ENCODE measurements at places on chromosomes 7 and 10.

DNA sequence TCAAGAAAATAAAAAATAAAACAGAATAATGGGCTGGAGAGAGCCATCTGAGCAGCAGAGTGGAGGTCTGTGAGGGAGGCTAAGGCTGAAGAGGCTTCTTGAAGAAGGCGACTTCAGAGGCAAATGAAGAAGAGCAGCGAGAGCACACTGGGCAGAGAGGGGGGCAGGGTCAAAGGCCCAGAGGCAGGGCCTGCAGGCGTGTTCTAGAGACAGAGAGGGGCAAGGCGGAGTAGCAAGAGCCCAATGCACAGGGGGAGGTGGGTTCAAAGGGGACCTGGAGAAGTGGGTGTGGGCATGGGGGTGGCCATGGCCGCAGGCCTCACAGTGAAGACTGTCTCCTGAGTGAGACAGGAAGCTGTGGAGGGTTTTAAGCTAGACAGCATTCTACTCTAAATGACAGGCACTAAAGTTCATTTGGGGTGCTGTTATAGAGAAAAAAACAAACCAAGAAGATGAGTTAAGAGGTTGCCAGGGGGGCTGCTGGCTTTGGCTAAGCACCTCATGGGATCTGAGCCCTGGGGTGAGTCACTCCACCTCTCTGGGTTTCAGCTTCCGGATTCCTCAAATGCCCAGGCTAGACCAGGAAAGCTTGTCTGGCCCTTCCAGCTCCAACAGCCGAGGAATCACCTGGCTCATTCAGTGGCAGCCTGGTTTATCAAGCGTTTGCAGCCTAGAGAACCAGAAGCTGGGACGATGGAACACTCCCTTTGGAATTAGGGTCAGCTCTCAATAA is 81.7 kb downstream of the DLG5 start:
- peak; percentile 34 for DNase-seq

GRCh38 chr7:19762631-19763030 is 10.8 kb downstream of the TMEM196 start:
- no peak for DNase-seq

- DNase-seq: no peak
Observed at GRCh38 chr10:43229208-43230061, 37.4 kb downstream of the RASGEF1A start.

DNA sequence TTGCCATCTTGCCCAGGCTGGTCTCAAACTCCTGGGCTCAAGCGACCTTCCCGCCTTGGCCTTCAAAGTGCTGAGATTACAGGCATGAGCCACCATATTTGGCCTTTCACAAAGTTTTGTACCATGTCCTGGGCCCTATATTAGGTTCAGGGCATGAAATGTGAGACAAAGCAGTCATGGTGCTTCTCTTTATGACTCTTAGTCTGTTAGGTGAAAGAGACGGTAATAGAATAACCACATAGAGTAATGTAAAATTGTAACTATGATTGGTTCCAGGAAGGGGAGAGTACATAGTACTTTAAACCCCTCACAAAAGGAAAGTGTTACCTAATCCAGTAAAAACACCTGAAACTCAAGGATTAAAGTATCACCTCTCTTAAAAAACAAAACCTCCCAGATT is 144.7 kb downstream of the SPAG6 start:
- no peak for DNase-seq

GRCh38 chr7:7895754-7896153 is 72.8 kb upstream of the GLCCI1 start:
- DNase-seq: no peak

DNA sequence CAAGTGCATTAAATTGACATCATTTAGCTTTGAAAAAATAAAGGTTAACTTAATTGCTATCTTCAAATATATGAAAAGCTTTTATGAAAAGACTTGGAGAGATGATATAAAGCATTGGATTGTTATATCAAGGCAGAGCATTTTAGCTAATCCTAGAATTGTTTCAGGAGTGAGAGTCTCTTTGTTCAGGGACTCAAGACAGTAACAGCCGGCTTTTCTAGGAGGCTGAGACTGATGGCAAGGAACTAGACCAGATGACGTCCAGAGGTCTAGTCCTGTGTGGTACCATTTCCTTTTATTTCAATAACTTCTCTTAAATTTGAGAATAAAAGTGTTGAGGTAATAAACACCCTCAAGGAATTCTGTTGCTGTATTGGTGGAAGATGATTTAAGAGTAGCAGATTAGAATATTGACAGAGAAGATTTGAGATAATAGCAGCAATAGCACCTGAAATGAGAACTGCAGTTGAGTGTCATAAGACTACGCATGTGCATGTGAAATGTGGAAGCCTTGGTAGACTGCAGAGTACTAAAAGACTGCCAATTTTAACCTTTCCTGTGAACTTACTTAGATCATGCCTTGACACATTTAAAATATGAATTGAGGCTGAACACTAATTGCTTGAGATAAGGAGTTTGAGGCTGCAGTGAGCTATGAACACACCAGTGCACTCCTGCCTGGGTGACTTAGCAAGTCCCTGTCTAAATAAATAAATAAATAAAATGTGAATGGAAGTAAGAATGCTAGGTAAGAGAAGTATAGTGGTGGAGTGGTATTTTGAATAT is 79.6 kb downstream of the ZNRF2 start:
- DNase-seq: no peak

- no peak for DNase-seq
Observed at GRCh38 chr10:34753014-34753757, 61.9 kb downstream of the PARD3 start.

DNA sequence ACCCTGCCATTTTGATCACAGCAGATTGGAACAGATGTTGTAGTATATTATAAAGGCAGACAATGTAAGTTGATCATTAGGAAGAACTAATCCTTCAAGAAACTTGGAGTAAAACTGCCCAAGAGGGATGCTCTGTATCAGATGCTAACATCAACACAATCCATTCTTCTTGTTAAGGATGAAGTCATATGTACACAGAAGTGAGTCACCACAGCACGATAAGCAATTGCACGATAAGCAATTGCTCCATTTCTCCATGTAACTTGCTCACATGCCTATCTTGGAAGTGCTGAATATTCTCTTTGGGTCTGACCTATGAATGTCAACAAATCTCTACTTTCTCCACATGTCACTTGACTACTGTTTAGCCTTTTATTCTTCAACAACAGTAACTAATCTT is 41.5 kb upstream of the DMTF1 start:
- DNase-seq: no peak

DNA sequence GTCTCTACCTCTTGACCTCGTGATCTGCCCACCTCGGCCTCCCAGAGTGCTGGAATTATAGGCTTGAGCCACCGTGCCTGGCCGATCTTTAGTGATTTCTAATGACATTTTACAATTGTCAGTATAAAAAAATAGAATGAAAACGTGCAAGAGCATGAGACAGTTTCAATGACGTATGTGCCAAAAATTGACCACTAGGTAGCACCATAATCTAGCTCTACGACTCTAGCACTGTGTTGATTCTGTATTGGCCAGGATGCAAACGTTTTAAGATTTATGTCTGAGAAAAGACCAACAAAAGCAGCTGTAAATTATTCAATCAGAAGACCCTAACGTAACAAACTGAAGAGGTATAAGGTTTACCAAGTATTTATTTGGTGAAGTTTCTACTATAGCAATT is 25.4 kb upstream of the EXOC6 start:
- DNase-seq: no peak

All from fibroblast of skin of left quadriceps (primary cell).